ENCODE measurements at places on chromosomes 1 and 21.

DNA sequence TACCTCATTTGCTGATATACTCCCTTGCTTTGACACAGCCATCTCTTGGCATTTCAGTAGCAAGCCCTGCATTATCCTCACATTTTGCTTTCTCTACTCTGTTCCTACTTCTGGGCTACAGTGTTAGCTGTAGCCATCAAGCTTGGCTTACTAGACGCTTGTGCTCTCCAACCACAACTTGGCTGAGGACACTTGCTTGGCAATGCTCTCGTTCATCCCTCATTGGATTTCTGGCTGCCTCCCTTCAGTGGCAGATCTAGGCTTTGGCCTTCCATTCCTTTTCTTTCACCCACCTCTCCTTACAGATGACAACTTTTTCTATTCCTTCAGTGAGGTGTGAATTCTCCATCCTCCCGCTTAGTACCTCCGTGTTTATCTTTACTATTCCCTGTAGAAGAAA, 428.7 kb upstream of the LRRC7 start:
- DNase-seq = no peak

DNA sequence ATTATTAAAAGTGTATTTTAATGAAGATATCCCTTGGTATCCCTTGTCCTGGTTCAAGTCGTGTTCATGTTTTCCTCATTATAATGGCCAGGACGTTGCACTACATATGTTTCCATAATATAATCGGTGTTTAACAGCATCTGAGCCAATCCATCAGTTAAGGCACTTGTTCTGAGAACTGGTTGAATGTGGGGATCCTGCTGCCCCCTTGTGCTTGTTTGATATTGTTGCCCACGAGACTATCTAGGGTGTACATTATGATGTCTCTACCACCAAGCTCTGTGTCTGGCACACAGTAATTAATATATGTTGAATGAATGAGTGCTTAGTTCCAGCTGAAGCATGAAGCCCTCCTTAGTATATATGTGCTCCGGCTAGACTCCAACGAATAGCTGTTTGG, 193.0 kb downstream of the CACNA1E start:
- peak; percentile 22 for DNase-seq

DNA sequence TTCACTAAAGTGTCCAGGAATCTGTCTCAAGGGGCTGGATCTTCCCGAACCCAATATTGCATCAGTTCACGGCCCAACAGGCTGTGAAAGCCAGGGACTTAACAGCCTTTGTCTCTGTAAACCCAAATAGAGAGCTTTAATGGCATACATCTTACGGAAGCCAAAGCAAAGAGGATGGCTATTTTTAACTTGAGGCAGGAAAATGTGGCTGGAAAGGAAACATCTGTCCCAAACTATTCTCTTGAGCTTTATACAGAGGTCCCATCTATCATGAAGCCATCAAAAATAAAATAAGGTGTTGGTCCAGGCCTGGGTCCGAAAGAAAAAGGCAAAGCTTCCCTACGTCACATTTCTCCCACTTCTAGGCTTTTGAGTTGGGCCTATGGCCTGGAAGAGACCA, 7.7 kb upstream of the CD34 start:
- no peak for DNase-seq

DNA sequence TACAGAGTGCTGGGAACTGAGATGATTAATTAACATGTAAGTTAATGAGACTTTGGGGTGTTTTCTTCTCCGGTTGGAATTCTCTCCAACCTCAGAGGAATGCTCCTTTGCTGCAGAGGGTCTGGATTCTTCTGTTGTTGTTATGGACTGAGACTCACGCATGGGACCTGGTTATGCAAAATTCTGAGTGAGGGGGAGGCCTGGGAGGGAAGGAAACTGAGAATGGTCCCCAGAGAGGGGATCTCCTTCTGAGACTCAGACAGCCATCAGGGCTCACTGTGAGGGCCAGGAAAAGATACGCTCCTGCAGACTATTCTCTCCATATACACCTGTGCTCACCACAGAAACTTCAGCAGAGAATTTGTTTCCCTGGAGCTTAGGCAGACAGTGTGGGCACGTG, 56.3 kb downstream of the HTR6 start:
- no peak for DNase-seq

DNA sequence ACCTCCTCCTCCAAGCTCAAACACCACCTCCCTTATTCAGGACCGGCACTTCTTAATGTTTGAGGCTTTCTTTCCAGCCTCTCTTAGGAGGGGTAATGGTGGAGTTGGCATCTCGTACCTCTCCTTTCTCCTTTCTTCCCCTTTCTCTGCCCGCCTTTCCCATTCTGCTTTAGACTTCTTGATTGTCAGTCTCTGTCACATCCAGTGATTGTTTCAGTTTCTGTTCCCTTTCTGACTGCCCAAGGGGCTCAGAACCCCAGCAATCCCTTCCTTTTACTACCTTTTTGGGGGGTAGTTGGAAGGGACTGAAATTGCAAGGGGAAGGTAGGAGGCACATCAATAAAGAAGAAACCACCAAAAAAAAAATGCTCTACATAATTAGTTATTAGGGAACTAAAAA, 5.6 kb downstream of the ELK4 start:
- DNase-seq = no peak

GRCh38 chr1:15966081-15966955, 9.6 kb downstream of the ZBTB17 start:
- DNase-seq = peak; percentile 94

DNA sequence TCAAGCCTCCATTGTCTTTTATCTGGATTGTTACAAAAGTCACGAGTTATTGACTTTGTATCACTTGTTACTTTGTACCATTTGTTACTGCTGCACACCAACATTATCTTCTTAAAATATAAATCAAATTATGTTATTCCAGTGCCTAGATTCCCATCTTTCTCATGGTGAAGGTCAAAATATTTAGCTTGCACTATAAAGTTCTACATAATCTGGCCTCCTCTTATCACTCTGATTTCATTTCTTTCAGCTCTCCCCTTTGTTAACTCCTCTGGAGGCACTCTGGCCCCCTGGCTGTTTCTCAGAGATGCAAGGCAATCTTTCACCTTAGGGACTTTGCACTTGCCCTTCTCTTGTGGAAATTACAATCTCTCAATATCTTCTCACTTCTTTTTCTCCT, 143.8 kb downstream of the OLFM3 start:
- no peak for DNase-seq

- DNase-seq = no peak
These were observed 56.4 kb downstream of the ADAMTS1 start for GRCh38 chr21:26788790-26789189.

DNA sequence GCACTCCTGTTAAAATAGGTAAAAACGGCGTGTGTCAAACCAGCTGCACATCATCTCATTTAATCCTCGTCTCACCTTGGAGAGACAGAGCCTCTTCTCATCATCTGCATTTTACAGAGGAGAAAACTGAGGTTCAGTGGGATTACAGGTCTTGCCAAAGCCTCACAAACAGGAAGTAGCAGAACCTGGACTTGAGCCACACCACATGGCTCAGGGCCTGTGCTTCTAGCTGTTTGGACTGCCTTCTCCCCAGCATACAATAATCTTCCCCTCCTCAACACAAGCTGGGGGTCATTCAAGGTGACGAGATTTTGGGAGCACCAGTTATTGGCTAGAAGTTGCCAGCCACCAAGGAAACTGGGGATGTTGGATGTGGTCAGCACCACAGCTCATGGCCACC, 167.9 kb upstream of the ZC3H12A start:
- no peak for DNase-seq

DNA sequence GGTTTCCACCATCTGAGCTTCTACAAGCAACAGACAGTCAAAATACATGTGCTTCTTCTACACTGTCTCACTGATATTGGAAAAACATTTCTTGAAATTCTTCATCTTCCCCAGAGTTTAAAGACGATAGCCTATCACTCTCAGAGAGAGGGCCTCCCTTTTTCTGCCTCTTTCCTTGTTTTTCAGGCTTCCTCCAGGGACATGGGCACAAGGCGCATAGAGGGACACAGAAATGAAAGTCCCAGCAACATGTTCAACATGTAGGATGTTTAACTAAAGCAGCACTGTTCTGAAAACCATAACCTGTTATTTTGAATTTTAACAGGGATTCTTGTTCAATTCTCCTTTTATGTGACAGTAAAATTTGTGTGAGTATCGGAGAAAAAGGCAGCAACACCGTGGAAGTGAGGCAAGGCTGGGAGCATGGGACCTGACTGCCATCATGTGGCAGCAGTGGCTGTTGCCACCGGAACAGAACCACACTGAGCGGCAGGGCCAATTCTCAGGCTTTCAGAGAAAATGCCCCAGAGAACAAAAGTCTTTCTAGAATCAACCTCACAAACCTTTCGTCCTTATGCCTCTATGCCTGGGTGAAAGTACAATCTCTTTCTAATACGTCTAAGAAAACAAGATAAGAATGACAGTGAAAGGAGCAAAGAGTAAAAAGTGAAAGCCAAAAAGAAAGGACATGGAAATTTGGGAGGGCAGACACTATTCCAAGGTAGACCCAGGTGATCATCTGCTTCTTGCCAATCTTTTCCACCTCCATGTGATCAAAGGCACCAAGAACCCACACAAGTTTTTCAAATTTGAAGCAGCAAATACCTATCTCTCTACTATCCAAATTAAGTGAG, 54.5 kb downstream of the PCNX2 start:
- DNase-seq = no peak

DNA sequence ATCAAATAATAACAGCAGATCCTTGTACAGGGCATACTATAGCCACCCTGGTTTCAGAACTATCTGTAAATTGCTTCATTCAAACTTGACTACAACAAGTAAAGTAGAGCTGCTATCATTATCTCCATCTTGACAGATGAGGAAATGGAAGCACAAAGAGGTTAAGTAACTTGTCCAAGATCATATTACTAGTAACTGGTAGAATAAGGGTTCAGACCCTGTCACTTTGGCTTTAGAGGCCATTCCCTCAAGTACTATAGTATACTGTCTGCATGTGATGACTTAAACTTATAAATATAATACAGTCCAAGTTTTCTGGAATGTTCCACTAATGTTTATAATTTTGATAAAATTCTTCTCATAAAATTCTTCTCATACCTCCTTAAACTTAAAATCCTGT, 24.8 kb downstream of the PGM1 start:
- DNase-seq = no peak

GRCh38 chr1:234330843-234331215, 42.4 kb upstream of the COA6 start:
- no peak for DNase-seq

DNA sequence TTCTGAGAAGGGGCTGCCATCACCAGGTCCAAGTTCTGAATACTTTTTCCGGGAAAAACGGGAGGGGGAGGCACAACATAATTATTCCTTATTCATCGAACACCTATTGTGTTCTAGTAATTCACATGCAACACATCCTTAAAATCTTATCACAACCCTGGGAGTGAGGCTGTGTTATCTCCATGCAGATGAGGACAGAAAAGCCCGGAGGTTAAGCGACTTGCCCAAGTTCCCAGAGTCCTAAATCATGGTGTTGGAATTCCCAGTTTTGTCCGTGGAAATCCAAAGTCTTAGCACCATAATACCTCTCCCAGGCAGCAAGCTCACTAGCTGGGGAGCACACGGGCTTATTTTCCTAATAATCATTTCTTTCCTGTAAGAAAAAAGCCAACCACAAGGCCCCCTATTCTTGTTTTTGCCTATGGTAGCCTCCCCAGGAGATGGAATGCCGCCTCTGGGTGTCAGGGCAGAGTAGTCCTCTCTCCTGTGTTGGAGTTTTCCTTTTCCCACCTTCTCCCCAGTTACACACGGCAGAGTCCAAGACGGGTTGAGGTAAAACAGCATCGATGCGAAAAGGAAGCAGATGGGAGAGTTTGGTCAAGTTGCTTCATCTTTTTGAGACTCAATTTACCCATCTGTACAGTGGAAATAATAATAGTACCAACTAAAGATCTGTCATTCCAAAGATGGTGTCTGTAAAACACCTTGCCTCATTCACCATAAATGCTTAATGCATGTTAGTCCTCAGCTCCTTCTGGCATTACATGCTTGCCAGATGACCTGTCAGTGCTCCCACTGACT, 228.0 kb upstream of the TMEM51 start:
- no peak for DNase-seq

GRCh38 chr1:31669786-31670592, 25.3 kb upstream of the PEF1 start:
- peak; percentile 14 for DNase-seq

DNA sequence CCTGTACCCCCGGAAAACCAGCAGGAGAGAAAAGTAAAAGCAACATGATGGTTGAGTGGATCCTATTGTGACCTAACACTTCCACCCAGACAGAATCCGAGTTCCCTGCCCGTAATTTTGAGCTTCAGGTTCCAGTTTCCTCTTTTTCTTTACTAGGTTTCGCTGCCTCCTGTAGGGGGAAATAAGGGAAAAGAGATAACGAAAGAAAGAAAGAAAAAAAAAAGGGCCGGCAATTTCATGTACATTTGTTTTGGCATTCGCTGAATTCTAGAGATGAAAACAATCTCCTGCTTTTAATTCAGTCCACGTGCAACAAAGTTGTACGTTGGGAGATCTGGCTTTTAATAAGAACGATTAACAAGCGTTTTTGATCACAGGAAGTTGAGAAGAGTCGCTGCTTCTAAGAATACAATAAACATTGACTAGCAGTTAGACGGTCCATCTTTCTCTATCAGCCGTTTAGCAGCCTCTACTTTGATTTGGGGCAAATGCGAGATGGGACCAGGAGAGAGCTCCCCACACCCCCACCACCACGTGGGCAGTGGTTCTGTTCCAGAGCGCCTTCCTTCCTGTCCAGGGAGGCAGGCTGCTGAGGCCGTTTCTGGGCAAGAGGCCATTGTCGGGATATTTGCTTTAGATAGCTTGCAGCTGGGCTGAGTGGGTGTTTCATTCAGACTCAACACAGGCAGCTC, 155.9 kb upstream of the RUNX1 start:
- no peak for DNase-seq

GRCh38 chr1:110454328-110454727, 3.4 kb downstream of the PROK1 start:
- DNase-seq = no peak

DNA sequence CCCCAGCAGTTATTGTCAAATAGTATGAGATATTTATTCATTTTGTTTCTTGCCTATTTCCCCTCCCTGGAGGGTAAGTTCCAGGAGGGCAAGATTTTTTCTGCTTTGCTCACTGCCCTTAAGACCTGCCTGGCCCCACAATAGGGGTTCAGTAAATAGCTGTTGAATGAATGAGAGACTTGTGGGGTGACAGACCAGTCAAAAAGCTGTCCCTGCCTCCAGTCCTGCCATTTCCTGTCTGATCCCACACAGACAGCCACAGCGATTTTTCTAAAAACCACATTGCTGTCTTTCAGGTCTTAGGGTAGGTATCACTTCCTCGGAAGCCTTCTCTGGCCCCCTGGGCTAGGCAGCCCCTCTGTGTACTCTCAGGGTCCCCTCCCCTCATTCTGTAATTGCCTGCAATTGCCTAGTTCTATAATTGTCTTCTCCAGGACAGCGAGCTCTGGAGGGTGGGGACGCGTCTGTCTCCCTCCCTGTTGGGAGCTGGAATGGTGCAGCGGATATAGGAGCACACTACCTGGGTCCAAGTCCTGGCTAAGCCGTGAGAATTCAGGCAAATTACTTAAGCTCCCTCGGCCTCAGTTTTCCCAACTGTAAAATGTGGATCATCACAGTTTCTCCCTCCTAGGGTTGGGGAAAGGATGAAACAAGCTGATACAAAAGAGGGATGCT, 1.8 kb upstream of the EXTL1 start:
- DNase-seq = no peak

Measured in activated CD4-positive, alpha-beta T cell treated with anti-CD3 and anti-CD28 coated beads, Interleukin-2, Interleukin-6, amounts not matched to agents 100 ng/mL and 50 ng/mL, durations not matched to agents 16 hours and 8 hours (primary cell).